Suprapubic skin (tissue), 4 donors: ENCODE measurements at places on chromosomes 2 and 18. TPM values are rescaled to one million over a fixed set of nuclear protein-coding genes. Genes with fewer than 3 reads are reported as not detected.

Gene LINC00305
- not detected for total RNA-seq

Gene HOXD10
- 0.59 TPM for total RNA-seq

Gene CNGA3
- total RNA-seq: not detected

Gene FAM161A
- total RNA-seq: 3.8 TPM

Gene DGUOK
- total RNA-seq: 74.9 TPM

Gene CPS1
- 6.8 TPM for total RNA-seq

Gene AMER3
- not detected for total RNA-seq

Gene MLPH
- 8.8 TPM for total RNA-seq

Gene SP100
- total RNA-seq: 38.7 TPM

Gene KCNG2
- not detected for total RNA-seq

DNA sequence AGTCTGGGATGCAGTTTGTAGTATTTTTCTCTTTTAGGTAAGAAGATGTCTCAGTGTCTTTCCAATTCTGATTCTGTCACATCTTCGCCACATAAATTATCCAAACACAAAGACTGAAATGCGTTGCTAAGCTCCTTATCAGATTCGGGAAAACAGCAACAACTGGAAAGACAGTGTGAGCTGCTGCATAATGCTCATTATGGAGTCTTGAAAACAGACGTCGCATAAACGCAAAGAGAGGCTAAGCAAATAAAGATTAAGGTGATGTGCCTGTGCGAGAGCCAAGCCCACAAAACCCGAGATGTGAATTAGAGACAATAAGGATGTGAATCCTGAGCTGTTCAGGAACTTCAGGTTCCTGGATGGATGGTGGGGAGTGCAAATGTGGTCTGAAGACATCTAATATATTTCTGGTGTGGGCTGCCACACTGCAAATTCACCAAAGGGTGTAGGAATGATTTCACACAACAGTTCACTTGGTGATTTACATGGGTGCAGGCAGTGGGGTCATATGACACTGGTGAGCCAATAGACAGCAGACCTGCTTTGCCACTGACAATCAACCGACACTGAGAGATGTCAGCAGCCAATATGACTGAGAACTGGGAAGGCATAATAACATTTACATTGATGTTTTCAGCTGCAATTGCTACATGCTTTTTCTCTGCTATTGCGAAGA lies 195.8 kb downstream of the MTX2 start:
- no peak for DNase-seq

GRCh38 chr2:189171956-189172609 lies 7.5 kb downstream of the COL5A2 start:
- DNase-seq: no peak

GRCh38 chr2:178976351-178976750 lies 73.6 kb downstream of the CCDC141 start:
- DNase-seq: no peak

- DNase-seq: no peak
These were observed 11.8 kb downstream of the CNDP2 start for GRCh38 chr18:74507927-74508326.

DNA sequence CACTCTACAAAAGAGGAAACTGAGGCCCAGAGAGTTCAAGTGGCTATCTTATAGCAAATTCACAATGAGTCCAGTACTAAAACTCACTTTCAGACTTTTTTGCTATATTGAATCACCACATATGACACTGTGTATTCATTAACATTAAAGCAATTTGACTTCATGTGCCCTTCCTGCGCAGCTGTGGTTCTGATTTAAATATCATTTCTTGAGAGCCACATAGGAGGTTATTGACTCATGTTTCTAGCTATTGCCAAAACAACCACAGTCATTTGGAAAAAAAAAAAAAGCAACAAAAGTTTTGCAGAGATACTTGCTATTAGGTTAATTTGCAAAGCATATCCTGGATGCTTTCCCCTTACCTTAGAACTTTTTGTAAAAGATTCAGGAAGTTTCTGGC lies 341.2 kb downstream of the PIK3C3 start:
- no peak for DNase-seq

GRCh38 chr2:16181062-16181740 lies 240.9 kb downstream of the MYCN start:
- no peak for DNase-seq

- no peak for DNase-seq
These were observed 65.1 kb upstream of the RPRM start for GRCh38 chr2:153543635-153544071.

DNA sequence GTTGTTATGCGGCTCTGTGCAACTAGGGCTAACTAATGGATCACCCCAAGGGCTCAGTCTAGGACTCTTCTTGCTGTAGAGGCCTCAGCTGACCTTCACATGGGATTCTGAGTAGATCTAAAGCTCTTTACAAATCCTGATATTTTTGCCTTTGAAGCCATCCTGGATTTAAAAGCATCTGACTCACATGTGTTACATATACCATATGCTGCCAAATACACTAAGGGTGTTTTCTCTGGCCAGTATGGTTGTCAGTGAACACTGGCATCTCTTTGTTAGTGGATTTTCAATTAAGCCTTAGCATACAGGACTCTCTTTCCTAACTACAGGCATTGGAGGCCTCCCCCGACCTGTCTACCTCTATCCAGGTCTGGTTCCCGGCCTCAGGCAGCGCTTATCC lies 992.8 kb upstream of the FANCL start:
- no peak for DNase-seq

DNA sequence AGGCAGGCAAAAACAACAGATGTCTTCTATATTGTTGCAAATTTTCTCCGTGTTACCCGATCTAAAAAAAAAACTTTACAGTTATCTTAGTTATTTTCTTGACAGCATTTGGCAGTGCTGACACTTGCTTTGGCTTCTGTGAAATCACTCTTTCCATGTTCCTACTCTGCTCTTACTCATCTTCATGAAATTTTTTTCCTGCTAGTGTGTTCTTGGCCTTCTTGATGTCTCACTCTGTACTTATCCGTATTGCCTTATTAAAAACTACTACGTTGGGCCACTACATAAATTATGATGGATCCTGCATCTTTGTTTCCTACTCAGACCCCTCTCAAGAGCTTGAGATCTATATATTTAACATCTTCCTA lies 134.4 kb downstream of the IKZF2 start:
- DNase-seq: no peak

DNA sequence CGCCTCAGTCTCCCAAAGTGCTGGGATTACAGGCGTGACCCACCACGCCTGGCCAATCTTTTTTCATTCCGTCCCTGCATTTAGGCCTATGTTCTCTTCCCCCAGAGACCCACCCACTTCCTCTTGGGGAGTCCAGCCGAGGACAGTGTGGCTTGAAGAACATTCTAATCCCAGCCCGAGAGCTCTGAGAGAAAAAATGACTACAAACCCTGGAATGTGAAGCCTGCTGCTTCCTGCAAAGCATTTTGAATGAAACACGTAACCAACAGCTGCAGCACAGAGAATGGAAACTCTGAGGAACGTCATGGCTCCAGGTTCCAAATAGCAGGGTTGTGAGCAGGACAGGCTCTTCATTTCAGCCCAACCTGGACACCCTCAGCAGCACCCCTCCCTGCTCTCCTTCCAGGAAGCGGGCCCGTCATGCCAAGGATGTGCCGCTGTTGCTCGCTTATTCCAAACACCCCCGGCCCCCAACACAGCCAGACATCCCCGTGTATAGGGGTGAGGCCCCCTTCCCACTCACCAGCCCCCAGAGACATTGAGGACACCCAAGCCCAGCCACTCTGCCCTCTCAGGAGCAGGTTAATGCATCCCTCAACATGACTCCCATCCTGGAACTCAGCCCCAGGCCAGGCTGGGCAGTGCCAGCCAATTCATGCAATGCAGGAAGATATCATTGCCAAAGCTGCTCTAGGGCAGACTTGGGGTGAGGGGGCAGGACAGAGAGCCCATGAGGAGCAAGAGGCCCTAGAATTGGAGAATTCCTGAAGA lies 139.8 kb downstream of the ZFP36L2 start:
- DNase-seq: peak; percentile 86

GRCh38 chr2:127857265-127857808 lies 618 bp downstream of the POLR2D start:
- no peak for DNase-seq

DNA sequence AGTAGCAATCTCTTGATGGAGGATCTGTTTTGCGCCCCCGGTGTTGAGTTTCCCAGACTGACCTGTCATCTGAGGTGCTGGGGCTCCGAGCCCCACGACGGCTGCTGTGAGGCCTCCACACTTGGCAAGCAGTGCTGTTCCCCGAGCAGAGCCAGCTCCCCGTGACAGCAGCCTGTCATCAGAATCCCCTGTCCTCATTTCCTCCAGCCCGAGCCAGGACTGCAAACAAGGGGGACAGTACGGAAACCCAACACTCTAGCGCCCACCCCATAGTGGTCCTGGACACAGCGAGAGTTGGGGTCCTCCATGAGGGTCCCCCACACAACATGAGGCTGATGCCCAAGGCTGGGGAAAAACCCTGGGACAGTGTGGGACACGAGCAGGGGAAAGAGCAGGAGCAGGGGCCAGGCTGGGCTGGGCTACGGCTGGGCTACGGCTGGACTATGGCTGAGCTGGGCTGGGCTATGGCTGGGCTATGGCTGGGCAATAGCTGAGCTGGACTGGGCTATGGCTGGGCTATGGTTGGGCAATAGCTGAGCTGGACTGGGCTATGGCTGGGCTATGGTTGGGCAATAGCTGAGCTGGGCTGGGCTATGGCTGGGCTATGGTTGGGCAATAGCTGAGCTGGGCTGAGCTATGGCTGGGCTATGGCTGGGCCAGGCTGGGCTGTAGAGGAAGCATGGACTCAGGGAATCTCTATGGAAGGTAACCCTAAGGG lies 1.5 kb upstream of the KLHL30 start:
- no peak for DNase-seq

GRCh38 chr2:105886687-105887086 lies 142.0 kb downstream of the NCK2 start:
- DNase-seq: no peak

GRCh38 chr2:25309402-25309801 lies 32.3 kb downstream of the DNMT3A start:
- no peak for DNase-seq
